Colonic mucosa (tissue), 4 donors: ENCODE measurements at places on chromosomes 1 and 21.

- DNase-seq: no peak
These were observed 107.1 kb upstream of the BMP8A start for GRCh38 chr1:39384305-39384704.

DNA sequence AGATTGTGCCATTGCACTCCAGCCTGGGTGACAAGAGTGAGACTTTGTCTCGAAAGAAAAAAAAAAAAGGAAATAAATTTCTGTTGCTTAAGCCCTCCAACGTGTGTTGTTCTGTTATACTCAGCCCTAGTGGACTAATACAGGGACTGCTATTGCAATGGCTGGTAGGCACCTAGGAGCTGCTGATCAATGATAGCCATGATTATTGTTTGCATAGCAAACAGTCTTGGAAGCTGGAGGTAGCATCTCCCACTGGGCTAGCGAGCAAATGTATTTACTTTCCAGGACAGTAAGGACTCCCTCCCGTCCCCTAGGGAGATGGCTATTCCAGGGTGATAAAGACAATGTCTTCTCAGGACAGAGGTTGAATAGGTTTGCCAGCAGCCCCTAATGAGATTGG lies 13.5 kb upstream of the TNFRSF8 start:
- DNase-seq: no peak

DNA sequence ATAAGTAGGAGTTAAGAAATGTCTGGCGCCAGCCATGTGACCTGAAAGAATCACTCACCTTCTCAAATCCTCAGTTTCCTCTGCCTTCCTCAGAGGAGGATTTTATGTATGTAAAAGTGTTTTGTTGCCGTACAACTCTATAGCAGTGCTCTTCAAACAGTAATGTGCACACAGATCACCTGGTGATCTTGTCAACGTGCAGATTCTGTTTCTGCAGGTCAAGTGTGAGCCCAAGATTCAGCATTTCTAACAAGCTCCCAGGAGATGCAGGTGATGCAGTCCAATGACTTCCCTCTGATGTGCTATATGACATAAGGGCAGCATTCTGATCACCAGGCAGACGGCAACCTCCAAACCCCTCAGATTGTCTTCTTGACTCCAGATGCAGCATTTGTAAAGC lies 83.7 kb downstream of the CDC7 start:
- DNase-seq: no peak

- DNase-seq: no peak
These were observed 15.7 kb downstream of the IFNAR2 start for GRCh38 chr21:33245289-33245918.
